T-helper 22 cell (primary cell): ENCODE measurements at places on chromosomes 3 and 15.

GRCh38 chr15:100947760-100948429 is 28.7 kb downstream of the LRRK1 start:
- no peak for DNase-seq

DNA sequence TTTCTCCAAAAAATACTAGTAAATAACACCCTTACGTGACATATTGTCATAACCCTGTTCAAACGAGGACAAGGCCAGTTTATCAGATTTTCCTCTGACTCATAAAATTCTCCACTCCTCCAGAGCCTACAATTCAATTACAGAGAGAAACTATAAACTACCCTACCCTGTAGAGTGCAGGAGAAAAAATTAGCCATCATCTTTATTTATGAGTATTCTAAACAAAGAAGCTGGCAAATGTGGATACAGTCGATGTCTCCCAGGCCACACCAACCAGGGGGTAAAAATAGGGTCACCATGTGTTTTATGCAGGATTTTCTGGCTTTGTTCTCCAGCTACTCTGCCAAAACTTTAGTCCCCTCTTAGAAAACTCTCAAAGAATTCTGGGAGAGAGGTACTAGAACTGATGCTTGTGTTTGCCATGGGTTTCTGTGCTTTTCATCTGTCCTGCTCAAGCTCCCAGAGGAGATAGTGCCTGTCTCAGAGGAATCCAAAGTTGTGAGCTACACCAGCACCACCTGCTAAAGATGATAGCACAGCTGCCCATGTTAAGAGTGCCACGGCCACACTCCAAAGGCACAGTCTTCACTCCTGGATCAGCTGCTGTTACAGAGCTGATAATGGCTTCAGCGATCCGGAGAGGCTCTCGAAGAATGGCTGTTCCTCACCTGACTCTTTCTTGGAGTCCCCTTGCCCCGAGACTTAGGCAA is 150.2 kb downstream of the IMPG2 start:
- no peak for DNase-seq

- no peak for DNase-seq
Measured at GRCh38 chr15:56168394-56168793, 75.3 kb downstream of the RFX7 start.

GRCh38 chr15:81268881-81269601 is 54.9 kb downstream of the STARD5 start:
- no peak for DNase-seq

DNA sequence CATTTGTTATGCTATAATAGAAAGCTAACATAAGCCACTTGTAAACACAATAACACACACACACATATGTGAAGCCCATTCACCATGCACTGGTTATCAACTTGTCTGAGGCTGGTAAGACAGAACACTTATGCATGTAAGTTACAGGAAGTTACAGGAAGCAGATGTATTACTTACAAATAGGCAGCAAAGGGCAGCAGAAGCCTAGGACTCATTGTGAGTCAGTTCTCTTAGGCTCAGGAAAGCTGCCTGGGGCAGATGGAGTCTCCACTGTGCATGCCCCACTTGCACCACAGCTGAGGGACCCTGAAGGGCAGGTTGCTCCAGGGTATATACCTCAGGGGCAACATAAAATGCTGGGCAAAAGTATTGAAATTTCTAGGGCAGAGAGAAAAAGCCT is 748.8 kb upstream of the CCDC54 start:
- DNase-seq: no peak

DNA sequence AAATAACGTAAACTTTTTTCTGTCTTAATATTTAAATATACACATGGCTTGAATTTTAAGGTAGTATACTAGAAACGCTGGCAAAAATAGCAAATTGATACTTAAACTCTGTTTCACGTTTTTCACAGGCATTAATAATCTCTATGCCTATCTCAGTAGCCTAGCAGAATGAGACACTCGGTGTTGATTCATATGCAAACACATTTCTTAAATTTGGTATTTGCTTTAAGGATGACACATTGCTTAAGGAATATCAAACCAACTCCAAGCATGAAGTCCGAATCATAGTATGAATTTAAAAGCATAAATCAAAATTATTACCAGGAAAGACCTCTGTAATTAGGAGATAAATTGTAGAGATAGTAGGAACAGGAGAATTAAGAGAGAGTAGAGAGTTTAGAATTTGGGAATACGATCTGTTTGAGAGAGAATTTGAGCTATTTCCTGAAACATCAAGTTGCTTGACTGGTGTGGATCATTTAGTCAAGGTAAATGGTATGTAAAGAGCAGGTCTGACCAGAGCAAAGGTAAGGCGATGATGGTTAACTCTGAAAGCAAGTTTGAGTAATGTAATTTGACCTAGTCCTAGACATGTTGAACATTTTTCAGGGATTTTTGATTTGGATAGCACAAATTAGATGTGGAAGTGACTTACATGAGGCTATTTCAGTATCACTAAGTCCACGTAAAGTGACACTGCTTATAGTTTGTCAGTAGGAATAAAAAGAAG is 236.1 kb downstream of the ROBO1 start:
- no peak for DNase-seq

GRCh38 chr3:32583708-32584107 is 13.1 kb upstream of the DYNC1LI1 start:
- no peak for DNase-seq

DNA sequence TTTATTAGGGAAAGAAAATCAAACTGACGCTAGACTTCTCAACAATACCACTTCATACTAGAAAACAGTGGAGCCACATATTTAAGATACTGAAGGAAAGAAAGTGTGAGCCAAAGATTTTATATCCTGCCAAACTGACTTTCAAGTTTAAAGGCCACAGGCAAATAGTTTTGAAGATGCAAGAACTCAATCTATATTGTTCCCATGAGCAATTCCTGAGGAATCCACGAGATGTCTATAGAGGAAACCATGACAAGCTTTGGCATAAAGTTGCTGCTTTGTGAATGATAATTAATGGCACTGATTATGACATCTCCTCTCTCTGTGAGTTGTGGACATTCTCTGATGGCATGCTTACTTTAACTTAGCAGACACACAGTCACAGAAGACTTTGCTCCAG is 276.1 kb upstream of the GOLGA6L4 start:
- DNase-seq: no peak

GRCh38 chr3:50515565-50516439 is 12.4 kb upstream of the CACNA2D2 start:
- DNase-seq: no peak

DNA sequence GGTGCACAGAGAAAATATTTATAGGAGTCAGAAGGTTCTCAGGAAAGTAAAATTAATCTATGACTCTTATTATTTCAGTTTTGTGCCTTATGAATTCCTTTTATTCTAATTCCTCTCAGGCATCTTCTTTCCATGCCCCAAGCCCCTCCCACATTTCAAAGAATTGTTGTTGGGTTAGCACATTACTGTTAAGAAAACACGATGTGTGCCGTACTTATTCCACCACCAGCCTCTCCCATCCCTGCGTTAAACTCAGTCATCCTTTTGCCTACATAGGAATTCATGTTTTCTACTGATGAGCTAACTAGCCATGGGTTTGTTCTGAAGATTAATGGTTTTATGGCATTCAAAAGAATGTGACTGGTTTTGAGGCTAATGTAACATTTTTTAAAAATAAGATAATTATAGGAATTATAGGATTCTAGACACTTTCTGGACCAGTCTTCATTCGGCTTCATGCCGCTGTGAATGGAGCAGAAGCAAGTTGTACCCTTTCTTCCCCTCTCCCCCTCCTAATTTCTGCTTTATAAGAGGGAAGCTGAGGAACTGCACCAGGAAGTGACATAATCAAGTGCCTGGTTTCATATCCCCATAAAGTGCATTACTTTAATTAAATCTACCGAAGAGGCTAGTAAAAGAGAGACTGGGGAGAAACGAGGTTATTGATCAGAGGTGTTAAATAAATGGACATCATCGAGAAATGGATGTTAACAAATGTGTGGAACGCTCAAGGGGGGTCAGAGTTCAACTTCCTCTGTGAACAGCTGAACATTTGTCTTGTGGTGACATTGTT is 12.3 kb upstream of the MB21D2 start:
- no peak for DNase-seq

DNA sequence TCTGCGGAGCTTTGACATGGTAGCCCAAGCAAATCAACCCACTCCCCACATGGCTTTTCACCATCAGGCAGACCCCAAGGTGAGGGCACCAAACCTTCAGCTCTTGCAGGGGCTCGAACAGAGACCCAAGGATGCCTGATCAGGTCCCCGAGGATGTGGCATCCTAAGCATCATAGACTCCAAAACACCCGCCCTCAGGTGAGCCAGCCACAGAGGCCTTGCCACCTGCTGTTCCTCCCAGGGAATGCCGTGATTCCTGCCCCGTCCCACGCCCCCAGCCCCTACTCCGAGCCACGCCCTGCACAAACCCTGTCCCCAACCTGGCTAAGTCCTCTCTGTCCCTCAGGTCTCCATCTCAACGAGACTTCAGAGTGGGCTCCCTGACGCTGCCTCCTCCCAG is 34.7 kb upstream of the SLC41A3 start:
- no peak for DNase-seq

GRCh38 chr3:37715976-37716375 is 145.7 kb upstream of the CTDSPL start:
- no peak for DNase-seq

DNA sequence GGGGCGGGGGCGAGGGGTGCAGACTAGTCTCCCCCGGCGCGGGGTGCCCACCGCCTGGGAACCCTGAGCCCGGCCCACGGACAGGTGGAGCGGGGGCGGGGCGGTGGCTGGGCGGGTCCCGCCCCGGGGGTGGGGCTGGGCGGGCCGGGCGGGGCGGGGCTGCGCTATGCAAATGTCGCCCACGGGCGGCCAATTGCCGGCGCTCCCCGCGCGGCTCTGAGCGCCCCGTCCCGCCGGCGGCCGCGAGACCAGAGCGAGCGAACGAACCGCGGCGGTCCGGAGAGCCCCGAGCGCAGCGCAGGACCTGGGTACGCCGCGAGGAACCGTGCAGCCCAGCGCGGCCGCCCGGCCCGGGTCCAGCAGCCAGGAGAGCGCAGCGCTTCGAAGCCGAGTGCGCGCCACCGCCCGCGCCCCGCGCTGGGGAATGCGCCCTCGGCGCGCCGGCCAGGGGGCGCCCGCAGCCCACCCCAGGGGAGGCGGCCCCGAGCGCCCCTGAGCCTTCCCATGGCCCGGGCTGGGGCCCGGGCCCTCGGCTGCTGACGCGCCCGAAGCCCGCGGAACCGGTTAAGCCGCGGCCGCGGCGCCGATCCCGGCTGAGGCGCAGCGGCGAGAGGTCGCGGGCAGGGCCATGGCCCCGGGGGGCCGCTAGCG is at the start of gene SEMA3F:
Gene SEMA3F (plus strand): TSS at position 485 of the 651 bp plus-strand sequence. CDS start 4,299 bp downstream, outside the sequence.
- peak; percentile 63 for DNase-seq

- DNase-seq: no peak
Measured at GRCh38 chr3:24311881-24312280, 182.8 kb downstream of the THRB start.

GRCh38 chr3:9473496-9474065 is 76.2 kb downstream of the SETD5 start:
- DNase-seq: no peak

DNA sequence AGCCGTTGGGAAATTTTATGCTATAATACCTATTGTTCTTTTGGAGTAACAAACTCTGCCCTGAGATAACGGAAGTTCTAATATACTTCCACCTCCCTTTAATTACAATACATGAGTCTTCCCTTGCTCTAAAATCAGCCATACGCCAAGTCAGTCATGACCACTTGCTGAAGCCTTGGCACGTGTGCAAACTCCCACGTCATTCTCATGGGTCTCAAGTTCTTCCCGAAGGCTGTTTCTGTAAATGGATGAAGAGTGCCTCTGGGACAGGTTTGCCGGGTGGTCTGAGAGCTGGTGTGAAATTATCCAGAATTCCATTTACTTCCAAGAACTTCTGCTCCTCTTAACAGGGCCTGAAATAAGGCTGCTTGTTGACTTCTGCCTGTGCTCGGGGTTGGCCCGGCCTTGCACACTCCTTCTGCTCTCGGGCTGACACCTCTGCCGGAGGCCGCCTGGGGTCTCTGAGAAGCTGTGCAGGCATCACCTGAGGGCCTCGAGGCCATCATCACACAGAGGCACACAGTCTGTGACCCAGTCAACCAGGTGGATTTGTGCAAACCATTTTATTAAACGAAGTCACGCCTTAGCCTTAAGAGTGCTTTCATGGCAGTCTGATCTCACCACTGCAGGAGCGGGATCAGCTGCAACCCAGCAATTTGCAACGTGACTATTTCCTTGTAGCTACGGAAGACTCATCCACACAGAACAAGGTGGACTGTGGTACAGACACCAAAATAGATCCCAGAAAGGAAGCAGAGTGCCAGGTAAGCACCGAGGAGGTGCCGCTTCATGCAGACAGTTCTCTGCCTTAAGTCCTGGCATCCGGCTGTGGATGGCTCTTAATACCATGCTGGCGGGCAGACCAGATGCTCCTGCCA is 120.1 kb downstream of the ADAMTS17 start:
- no peak for DNase-seq

DNA sequence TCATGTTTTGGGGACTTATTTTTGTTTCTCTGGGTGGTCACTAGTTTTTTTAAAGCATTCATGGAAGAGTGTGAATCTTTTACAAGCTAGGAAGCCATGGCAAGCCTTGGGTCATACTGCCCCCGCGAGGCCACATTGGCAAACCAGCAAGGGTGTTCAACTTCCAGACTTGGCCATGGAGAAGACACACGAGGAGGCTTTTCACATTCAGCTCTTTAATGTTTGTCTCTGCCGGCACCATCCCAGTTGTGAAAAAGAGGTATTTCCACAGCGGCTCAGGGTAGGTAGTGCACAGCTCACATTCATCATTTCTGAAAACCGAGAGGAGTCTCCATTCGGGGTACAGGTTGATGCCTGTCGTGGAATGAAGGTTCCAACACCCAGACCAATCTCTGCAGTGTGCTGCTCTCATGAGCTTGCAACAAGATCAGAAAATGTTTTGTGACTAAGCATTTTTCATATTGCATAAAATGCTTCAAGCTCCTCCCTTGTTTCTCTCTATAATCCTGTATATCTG is 7.7 kb downstream of the CCR5 start:
- no peak for DNase-seq

GRCh38 chr3:16386561-16386960 is 121.5 kb downstream of the OXNAD1 start:
- no peak for DNase-seq

DNA sequence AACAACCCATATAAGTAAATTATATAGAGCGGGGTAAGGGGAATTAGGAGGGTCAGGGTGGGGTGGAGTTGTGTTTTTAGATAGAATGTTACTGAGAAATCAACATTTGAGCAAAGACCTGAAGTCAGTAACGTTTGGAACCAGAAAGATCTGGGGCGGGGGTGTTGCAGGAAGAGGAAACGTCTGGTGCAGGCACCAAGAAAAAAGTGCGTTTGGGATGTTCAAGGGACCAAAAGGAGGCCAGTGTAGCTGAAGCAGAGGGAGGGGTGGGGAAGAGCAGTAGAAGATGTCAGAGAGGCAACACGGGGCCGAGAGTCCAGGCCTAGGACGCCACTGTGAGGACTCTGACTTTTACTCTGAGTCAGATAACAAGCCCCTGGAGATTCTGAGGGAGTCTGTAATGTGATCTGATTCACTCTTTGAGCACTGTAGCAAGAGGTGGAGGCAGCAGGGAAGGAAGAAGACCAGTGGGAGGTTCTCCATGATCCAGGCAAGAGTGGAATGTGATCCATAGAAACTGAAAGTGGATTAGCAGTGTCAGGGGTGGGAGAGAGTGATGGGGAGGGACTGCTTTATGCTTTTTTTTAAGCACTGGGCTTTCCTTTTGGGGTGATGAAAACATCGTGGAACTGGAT is 179.3 kb upstream of the CHRM5 start:
- DNase-seq: no peak
